ENCODE measurements at places on chromosomes 2 and 18.

GRCh38 chr2:143165291-143165690, 36.1 kb downstream of the ARHGAP15 start:
- no peak for DNase-seq

GRCh38 chr2:125455110-125455509, 1200.8 kb upstream of the GYPC start:
- no peak for DNase-seq

DNA sequence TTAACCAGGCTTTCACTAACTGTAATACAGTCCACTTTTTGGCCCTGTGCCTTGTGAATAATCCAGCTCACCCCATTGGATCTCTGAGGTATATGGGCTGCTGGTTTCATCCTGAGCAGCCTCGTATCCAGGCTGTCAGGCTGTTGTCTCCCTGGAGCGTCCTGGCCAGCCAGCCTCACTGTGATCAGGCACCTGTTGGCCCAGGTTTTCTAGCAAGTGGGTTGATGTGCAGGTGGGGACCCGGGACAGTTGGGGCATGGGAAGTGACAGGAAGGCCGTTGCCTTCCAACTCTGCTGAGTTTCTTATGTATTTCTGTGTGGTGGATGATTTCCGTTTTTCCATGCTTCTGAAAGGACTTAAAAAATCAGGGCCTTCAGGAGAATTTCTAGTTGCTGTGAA, 132.4 kb downstream of the ACOXL start:
- no peak for DNase-seq

DNA sequence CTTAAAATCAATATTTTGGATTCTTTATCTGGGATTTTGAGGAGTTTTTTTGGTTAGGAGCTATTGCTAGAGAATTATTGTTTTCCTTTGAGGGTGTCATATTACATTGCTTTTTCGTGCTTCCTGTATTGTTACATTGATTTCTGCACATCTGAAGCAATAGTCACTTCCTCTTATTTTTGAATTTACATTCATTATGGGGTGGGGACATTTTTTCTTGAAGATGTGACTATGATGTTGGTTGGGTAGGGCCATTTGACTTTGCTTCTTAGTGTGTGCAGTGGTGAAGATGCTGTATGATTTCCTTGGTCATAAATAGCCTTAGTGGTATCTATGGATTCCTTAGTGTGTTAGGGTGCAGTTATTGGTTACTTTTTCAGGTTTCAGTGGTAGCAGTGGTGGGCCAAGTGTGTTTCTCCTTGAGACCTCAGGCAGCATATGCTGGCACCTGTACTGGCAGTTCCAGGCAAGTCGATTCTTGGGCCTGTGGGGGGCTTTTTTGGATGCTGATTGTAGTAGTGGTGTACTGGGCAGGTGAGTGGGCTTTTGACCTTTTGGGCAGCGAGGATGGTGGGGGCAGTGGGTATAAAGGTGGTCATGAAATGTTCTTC, 61.8 kb downstream of the ARHGAP25 start:
- DNase-seq: no peak

DNA sequence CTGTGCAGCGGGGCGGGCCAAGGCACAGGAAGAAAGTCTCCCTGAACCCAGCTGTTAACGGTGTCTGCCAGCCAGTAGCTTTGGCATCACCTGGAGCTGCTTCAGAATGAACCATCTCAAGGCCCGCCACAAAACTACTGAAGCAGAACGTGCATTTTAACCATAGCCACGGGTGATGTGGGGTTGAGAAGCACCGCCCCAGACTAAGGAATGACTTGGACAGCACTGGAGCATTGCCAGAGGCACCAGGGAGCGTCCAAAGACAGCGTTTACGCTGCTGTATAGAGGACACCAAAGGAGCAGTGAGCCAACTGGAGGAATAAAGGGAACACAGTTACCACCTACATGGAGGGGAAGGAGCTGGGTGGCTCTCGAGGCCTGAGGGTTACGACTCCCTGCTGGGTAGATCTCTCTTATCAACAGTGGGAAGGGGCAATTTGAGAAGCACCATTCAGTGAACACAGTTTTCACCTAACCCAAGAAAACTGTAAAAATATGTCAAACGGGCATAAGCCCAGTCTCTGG, 28.4 kb upstream of the LONRF2 start:
- DNase-seq: no peak

GRCh38 chr2:141911485-141912066, 219.2 kb downstream of the LRP1B start:
- peak; percentile 35 for DNase-seq

GRCh38 chr2:1893856-1894255, 149.5 kb upstream of the PXDN start:
- no peak for DNase-seq

GRCh38 chr2:101533561-101534148, 58.7 kb upstream of the RFX8 start:
- DNase-seq: no peak

DNA sequence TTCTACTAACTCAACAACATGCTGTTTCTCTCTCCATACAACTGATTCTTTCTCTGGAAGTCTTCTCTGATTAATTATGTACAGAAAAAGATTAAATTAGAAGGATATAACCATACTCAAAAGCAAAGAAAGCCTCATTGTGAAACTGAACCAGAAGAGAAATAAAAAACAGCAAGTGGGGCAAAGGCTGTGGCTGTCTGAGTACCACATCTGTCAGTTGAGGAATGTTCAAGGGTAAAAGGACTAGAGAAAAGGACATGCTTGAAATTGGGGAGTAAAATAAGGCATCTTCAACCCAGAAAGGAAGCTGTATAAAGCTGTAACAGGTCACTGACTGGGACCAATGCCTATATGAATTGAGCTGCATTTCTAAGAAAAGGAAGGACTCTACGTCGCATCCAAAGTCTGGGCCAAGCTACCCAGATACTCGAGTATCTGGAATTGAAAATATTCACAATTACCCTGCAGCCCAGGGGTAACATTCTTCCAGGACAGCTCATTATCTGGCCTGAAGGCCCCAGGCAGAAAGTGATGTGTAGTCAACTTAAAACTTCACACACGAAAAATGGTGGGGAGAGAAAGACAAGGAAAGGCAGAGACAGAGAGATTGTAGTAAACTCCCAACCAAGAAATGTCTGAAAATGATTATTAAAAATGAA, 356.0 kb upstream of the GALNT5 start:
- DNase-seq: no peak

All from NCI-H1436 (cell line).